ENCODE measurements at places on chromosomes 16 and 17. TPM values are rescaled to one million over a fixed set of nuclear protein-coding genes. Genes with fewer than 3 reads are reported as not detected.

The HS3ST2 gene
- total RNA-seq: not detected

The FBXO39 gene
- 0.42 TPM for total RNA-seq

The DNASE1L2 gene
- 2.0 TPM for total RNA-seq

DNA sequence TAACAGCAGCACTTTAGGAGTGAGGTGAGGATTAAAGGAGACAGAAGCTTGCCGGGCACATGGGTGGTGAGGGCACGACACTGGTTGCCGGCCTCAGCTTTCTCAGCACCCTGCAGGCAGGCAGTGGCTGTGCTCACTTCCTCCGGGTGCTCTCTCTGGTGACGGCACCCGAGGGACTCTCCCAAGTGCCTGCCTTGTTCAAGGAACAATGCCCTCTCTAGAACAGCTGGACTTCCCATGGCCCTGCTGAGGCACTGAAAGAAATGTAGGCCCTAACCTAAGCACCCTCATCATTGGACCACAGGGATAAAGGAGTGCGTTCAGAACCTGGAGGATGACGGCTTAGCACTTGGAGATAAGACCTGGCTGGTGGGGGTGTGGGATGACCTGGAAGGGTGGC lies 72.7 kb downstream of the N4BP1 start:
- no peak for DNase-seq

DNA sequence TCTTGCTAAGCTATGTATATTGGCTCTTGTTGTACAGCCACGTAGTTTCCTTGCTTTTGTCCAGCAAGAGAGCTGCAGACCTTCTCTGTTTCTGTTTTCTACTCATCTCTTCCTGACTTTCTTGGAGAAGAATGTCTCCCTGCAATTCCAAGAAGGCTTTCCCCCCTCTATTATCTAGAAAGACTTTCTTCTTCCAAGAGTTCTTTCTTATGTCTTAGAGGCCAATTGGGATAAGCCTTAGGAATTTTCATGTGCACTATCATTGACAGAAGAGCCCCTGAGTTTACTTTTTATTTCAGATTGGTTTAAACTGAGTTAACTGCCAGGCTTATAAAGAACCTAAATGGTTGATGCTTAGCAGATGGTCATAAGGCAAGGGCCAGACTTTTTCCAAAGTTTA lies 9.0 kb downstream of the CAPNS2 start:
- DNase-seq: no peak

GRCh38 chr16:88691129-88691813 lies 5.0 kb upstream of the SNAI3 start:
- no peak for DNase-seq

GRCh38 chr17:56290802-56291118 lies 137.5 kb downstream of the ANKFN1 start:
- no peak for DNase-seq

GRCh38 chr16:23803591-23804123 lies 32.1 kb upstream of the PRKCB start:
- DNase-seq: peak; percentile 86

GRCh38 chr16:4944333-4945281 lies 7.7 kb upstream of the PPL start:
- no peak for DNase-seq

- no peak for DNase-seq
Observed at GRCh38 chr17:41153856-41154255, 4.2 kb upstream of the KRTAP4-5 start.

GRCh38 chr16:84930298-84931106 lies 80.8 kb downstream of the ZDHHC7 start:
- no peak for DNase-seq

GRCh38 chr17:49729069-49729468 lies 21.3 kb upstream of the SLC35B1 start:
- no peak for DNase-seq

- DNase-seq: no peak
Observed at GRCh38 chr16:85767531-85767930, 16.6 kb upstream of the C16orf74 start.

DNA sequence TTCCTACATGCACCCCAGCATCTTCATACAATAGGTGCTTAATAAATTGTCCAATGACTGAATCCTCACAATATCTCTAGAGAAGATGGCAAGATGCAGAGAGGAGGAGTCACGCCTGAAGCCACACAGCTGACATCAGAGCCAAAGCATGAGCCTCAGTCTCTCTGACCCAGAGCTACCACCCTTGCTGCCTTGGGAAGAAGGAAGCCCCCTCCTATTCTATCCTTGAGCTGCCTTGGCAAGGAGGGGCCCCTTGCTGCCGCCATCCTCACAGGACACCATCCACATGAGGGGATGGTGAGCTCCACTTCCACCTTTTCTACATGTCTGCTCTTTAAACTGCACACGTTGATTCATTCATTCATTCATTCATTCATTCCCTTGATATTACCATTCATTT lies 37.0 kb upstream of the C16orf78 start:
- DNase-seq: no peak

GRCh38 chr16:68529608-68529930 lies 9.5 kb upstream of the ZFP90 start:
- DNase-seq: no peak

GRCh38 chr16:11354407-11354732 lies 9.1 kb downstream of the RMI2 start:
- no peak for DNase-seq

- DNase-seq: no peak
Observed at GRCh38 chr16:6099102-6099501, 1001.5 kb upstream of the EEF2KMT start.

DNA sequence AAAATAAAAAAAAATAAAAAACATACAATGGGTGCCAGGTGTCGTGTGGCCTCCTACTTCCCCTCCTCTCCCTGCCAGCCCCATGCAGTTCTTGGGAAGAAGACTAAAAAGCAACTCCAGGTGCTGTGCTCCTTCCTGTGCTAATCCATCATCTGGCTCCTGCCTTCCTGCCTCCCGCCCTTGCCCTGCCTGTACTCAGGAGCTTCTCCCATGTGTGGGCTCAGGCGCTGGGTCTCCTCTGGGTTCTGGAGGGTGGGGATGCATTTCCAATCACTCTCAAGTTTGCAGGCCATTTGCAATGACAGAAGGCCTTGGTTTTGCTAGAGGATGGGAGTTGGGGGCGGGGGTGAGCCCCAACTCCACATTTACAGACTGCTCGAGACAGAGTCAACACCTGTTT lies 122.9 kb downstream of the SDK2 start:
- no peak for DNase-seq
